ENCODE measurements at places on chromosomes 5 and 9. TPM values are rescaled to one million over a fixed set of nuclear protein-coding genes. Genes with fewer than 3 reads are reported as not detected.

DNA sequence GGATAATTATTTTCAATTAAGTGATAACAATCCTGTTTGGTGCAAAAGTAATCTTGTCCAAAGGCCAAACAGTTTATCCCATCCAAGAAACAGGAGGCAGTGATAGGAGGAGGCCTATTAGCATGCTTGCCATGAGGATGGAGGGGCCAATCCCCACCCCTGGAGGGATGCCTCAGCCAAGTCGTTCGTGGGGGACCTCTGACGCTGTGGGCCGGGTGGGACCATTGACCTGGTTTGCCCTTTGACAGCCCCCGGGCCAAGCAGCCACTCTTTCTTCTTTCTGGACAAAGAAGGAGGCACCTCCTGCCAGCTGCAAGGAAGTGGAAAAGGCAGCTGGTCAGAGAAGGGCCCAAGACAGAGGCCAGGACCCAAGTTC, 39.5 kb upstream of the GRHPR start:
- H3K4me3 ChIP-seq = no peak overlapping the region
- no peaks in the 10 kb centered on the region for H3K27me3 ChIP-seq
- no peak for DNase-seq
- no peaks in the 10 kb centered on the region for H3K4me1 ChIP-seq
- no peak overlapping the region for H3K27ac ChIP-seq
- no peaks in the 10 kb centered on the region for H3K36me3 ChIP-seq

- no peaks in the 10 kb centered on the region for H3K4me1 ChIP-seq
- no peaks in the 10 kb centered on the region for H3K27me3 ChIP-seq
- peak overlapping the region; percentile 51 for H3K4me3 ChIP-seq
- H3K36me3 ChIP-seq = no peaks in the 10 kb centered on the region
Observed at GRCh38 chr9:107637421-107638420, 148.2 kb upstream of the KLF4 start.

DNA sequence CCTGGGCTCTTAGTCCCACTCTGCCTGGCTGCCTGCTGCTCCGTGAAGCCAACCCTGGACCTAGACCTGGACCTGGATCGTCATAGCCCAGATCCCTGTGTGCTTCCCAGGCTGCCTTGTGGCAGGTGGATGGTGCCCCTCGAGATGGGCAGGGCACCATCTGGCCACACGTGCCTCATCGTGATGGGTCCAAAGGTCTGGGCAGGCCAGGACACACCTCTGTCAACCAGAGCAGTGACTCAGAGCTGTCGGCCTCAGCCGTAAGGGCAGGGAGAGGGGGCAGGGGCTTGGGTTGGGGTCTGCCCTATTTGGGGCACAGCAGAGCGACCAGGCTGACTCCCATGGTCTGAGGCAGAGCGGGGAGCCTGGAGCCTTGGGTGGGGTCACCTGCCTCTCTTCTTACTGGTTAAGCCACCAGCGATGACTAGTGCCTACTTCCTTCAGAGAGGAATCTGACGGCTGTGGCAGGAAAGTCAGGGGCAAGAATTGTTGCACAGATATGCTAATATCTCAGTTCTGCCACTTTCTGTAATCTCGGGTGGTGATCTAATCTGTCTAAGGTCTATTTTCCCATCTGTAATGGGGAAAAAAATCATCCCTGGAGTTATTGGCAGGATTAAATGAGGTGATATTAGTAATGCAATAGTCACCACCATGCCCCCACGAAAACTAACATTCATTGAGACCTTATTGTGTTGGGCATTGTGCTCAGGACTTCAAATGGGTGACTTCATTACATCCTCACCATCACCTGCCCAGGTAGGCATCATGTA, 3.2 kb upstream of the CDHR2 start:
- H3K36me3 ChIP-seq = no peaks in the 10 kb centered on the region
- H3K27ac ChIP-seq = peak overlapping the region; percentile 30
- H3K27me3 ChIP-seq = no peaks in the 10 kb centered on the region
- DNase-seq = no peak
- H3K4me3 ChIP-seq = no peak overlapping the region
- H3K4me1 ChIP-seq = peaks cover 31% of the 10 kb centered on the region

Gene ZNF300
- 6.5 TPM for total RNA-seq

Gene NMUR2
- total RNA-seq = not detected

Gene CBY3
- total RNA-seq = not detected

DNA sequence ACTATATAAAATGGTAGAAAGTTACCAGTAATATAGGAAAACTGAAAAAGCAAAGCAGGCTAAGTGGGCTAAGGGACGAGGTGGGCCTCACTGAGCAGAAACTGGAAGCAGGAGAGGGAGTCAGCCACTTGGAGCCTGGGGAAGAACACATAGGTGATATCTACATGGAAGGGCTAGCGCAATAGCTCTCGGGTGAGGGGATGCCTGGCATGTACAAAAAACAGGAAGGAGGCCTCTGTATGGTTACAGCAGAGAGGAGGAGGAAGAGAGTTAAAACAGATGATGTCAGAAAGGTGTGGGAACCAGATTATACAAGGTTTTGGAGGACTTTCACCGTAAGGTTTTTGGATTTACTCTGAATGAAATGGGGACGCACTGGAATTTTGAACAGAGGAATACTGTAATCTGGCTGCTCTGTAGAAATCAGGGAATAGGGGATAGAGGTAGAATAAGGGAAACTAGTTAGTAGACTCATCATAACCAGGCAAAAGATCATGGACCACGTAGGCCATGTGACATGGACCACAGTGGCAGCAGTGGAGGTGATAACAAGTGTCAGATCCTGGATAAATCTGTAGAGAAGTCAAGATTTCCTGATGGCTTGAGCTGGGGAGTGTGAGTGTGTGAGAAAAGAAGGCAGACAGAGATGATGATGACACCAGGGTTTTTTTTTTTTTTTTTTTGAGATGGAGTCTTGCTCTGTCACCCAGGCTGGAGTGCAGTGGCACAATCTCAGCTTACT, 52.5 kb downstream of the FNBP1 start:
- no peak overlapping the region for H3K4me3 ChIP-seq
- H3K4me1 ChIP-seq = no peaks in the 10 kb centered on the region
- H3K36me3 ChIP-seq = peaks cover 2% of the 10 kb centered on the region
- DNase-seq = no peak
- H3K27ac ChIP-seq = no peak overlapping the region

Gene SPOUT1
- 42.0 TPM for total RNA-seq
